ENCODE measurements at places on chromosomes 4 and X.

DNA sequence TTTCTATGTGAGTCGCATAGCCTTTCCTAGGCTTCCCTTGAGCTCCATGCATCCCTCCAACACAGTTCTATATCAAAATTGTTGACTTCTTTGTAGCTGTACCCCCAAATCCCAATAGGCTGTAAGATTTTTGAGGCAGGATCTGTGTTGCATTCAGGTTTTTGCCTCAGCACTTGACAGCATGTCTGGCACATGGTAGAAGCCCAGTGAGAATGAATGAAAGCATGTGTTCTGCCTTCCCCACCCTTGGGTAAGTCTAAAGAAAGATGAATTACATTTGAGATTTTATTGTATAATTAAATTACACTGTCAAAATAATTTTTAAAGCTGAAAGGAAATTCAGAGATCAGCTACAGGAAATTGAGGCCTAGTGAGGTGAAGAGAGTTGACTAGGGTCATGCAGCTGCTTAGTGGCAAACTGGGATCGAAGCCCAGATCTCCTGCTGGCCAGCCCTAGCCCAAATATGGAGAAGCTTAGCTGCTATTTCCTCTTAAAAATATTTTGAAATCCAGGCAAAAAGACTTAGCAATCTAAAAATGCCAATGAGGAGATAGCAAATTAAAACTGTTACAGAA lies 122.5 kb downstream of the SPATA18 start:
- no peak for DNase-seq

DNA sequence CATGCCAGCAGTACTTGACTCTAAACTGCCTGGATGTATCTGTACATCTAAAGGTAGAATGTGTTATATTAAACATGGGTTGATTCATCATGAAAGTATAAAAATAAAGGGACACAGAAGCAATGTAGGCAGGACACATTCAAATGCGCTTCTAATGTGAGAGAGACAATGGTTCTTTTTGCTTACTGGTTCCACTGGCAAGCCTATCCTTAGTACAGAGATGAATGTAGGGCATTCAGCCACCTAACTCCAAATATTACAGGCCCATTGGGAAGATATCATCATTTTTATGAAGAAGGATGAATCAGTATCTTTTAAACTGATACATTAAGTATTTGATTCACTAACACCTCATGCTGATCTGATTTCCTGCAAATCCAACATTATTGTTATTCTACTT lies 18.0 kb downstream of the CDKL2 start:
- DNase-seq: no peak

DNA sequence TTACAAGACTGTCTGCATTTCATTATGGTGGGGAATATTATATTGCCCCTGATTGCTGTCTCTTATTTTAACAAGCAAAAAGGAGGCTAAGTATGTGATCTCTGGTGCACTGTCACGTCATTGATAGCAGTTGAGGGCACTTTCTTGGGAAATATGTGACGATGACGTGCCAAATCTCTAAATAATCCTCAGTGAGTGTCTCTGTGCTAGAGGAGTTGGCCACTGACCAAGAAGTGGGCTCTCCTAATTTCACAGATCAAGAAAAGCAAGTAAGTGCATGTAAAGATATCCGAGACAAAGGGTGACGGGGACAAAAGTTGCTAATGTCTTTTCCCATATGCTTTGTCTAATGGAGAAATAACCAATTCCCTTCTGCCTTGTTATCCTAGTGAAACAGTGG lies 487.4 kb upstream of the TENM3 start:
- no peak for DNase-seq

GRCh38 chr4:153181700-153182099 lies 22.5 kb upstream of the TRIM2 start:
- DNase-seq: no peak

DNA sequence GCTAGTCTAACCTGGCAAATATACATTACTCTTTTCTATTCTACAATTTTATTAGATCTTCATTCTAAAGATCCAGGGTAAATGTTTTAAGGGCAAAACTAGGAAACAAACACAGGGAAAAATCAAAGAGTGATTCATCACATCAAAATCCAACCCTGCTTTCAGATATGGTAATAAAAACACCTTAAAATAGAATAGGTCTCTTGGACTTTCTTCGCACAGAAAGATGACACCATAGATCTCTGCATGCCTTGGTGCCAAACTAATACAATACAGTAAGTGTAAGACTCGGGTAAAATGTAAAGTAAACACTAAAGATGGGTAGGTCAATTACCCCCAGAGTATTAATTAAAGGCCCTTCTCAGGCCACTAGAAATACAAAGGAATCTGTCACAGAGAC lies 34.2 kb downstream of the LDB2 start:
- DNase-seq: no peak

GRCh38 chr4:89737888-89738287 lies 99.1 kb downstream of the SNCA start:
- no peak for DNase-seq

DNA sequence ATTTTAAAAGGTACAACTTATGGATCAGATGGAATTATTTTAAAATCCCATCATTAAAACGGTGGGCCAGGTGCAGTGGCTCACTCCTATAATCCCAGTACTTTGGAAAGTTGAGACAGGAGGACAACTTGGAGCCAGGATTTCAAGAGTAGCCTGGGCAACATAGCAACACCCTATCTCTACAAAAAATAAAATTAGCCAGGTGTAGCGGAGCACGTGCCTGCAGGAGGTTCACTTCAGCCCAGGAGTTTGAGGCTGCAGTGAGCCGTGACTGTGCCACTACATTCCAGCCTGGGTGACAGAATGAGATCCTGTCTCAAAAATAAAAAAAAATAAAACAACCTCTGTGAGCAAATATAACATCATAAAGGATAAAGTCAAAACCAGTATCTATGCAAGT lies 11.4 kb downstream of the ADH5 start:
- no peak for DNase-seq

DNA sequence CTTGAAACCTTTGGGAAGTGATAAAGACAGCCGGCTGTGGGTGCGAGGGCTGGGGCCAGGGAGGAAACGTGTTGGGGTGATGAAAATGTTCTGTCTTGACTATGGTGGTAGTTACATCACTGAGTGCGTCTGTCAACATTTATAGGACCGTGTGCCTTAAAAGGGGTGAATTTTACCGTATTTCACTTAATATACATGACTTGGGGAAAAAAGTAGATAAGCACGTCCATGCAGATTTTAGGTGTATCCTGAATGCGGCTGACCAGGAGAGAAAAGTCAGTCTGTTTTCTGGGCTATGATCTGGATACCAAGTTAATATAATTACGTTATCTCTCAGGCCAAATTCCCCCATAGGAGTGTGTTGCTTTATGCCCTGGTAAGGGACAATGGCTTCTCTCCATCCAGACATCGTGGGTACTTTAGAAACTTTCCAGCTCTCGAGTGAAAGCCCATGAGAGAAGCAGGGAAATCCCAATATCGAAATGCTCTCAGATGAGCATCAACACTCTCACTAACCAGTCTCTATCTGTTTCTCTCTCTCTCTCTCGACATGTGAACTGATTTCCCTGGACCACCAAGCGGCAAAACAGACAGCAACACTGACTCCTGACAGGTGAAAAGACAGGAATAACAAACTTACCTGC lies 71.5 kb downstream of the IRF2 start:
- no peak for DNase-seq

Measured in glomerular endothelial cell (primary cell).